ENCODE measurements at places on chromosomes 5 and 9.
A peak's percentile ranks its signal among the peaks of the same experiment; 100 is the strongest.

- DNase-seq: peak; percentile 53
These were observed 485.6 kb downstream of the ZSWIM6 start for GRCh38 chr5:61817472-61818326.

- no peak for DNase-seq
These were observed 95.0 kb downstream of the KIAA1958 start for GRCh38 chr9:112581469-112582176.

DNA sequence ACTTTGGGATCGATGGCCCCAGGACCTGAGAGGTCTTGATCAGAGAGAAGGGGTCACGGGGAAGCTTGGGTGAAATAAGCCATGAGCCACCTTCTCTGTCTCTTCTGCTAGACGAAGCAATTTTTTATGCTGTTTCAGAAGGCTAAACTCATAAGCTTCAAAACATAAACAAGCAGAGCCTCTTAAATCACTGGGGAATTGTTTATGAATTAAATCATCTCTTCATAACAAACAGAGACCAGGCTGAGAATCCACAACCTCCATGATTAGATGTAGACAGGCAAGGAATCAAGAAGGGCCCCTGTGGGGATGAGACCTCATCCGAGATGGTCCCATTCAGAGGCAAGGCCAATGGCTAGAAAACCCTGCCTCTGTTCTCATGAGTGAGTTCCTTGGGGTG is 21.7 kb upstream of the TCOF1 start:
- no peak for DNase-seq

DNA sequence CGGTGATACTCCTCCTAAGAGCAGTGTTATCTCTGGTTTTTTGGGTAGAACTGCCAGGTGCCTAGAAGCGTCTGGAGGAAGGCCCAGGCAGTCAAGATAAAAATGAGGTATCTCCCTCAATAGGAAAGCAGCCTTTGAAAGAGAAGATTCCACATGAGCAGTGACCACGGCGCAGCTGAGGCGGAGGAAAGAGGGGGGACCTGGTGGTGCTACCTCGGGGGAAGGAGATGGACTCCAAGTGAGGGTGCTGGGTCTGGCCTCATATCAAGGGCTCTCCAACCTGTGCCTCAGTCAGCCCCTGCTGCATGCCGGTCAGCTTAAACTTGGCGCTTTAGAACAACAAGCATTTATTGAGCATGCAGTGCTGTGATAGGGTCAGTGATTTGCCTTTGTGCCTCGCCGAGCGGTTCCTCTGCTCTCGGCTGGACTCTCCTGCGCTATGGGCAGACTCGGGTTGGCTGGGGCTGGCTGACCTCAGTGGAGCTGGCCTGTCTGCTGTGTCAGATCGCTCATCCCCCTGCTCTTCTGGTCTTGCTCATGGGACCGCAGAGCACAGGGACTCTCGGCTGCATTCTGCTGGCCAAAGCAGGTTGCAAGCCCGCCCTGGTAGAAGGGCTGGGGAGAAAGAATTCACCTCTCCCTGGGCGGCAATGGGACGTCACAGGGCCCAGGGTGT is 121.1 kb upstream of the IRX4 start:
- no peak for DNase-seq

DNA sequence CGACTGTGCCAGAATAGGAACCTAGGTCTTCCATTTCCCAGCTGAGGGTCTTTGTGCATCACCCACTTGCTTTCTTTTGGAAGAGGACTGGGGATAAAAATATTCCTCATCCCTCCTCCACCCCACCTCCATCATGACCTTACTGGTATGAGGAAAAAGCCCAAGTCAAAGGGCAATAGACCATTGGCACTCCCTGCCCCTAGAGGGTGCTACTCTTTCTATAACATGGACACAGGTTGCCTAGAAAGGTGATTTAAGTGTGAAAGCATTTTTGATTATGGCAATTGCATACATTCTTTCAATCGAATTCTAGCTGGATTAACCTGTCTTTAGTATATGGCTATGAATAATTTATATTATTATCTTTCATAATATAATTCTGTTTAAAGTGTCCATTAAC is 22.8 kb upstream of the ZNF618 start:
- DNase-seq: peak; percentile 46

DNA sequence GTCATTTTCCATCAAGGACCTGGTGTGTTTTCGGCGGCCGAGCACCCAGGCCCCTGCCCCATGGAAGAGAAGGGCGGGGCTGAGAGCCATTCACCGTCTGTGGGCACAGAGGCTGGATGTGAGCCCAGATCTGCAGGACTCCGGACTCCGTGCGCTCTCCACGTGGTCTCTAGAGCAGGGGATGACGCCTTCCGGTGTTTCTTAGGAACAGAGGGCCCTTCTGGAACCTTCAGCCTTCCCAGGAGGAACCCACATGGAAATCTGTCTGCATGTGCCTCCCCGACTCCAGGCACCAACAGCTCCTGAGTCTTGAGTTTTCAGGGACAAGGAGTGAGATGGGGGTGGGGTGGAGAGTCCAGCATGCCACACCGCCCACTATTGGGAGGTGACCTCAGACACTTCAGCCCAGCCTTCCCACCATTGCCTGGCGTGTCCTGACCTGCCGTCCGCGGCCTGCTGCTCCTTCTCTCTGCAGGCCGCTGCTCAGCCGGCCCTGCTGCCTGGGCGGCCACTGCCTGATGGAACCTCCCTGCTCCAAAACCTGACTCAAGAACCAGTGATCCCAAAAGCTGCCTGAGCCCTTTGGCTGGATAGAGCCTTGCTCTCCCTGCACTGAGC is 2.4 kb upstream of the RXRA start:
- peak; percentile 92 for DNase-seq

DNA sequence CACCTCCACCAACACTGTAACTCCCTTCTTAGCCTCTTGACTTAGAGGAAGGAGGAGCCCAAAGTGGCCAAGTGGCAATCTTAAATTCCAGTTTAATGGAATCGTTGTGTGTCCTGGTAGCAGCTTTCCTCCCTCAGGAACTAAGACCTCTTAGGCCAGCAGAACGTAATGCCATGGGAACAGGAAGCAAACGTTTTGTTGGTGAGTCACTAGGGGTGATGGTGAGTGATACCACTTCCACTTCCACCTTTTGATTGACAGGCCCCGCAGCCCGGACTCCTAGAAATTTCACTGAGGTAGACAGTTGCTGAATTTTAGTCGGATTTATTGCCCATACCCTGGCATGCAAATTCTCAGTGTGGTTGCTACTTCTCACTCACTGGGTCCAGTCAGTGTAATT is 94.2 kb upstream of the FBN2 start:
- peak; percentile 51 for DNase-seq

GRCh38 chr5:13188371-13188770 is 756.1 kb downstream of the DNAH5 start:
- DNase-seq: peak; percentile 54

- DNase-seq: no peak
These were observed 47.0 kb upstream of the EGFLAM start for GRCh38 chr5:38211354-38211710.

- no peak for DNase-seq
These were observed 277.7 kb downstream of the MSX2 start for GRCh38 chr5:175001876-175002645.

DNA sequence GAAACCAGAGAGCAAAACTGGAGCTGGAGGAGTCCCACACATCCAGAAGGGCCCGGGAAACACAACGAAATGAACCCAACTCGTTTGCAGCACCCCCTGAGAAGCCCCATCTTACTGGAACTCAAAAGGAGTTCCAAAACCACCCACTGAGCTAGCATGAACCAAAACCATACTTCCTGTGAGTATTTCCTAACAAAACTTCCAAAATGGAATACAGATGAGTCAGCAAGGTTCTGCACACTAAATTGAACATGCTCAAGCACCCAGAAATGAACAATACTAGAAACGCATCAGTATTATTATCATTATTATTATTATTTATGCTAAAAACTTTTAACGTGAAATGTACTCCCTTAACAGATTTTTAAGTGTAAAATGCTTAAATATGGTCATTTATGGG is 8.0 kb upstream of the SPOCK1 start:
- peak; percentile 23 for DNase-seq

GRCh38 chr5:20088361-20088760 is 100.4 kb upstream of the CDH18 start:
- DNase-seq: no peak

- no peak for DNase-seq
These were observed 1.1 kb upstream of the CNTFR start for GRCh38 chr9:34590381-34591247.

DNA sequence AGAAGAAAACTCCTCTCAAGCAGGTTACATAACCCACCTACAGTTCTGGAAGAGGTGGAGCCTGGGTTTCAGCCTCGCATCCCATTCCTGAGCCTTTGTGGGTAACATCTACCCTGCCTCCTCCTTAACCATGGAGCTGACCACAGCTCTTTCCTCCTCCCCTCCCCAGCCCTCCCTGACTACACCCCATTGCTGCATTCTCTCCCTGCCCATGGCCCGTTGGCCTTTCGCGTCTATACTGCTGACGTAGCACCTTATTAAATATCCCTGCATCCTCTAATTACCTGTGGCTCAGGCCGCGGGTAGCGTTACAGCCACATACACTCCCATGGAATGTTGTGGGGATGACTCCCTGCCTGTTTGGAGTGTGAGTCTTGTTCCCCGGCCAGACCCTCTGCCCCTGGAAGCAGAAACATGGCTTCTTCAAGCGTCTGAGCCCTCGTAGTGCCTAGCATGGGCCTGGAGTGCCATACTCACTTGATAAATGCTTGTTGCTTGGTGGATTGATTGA is 72.8 kb downstream of the WWC1 start:
- peak; percentile 58 for DNase-seq

GRCh38 chr5:65030056-65030455 is 261.3 kb downstream of the CWC27 start:
- DNase-seq: no peak

- DNase-seq: no peak
These were observed 12.4 kb downstream of the TTC39B start for GRCh38 chr9:15294604-15295003.

DNA sequence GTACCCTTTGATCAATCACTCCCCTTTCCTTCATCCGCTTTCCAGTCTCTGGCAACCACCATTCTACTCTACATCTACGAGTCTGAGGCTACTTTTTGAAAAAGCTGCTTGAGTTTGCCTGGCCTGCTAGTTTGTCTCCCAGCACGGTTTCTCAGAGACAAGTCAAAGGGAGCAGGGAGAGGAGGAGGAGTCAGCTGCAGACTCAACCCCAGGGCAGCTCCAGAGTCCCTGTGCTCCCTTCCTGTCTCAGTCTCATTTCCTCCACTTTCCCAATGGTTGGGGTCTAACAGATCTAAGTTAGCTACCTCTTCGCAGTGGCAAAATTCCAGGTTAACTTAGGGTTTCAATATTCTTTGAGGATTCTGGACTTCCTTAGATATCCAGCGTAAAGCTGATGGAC is 80.0 kb upstream of the PCA3 start:
- no peak for DNase-seq

DNA sequence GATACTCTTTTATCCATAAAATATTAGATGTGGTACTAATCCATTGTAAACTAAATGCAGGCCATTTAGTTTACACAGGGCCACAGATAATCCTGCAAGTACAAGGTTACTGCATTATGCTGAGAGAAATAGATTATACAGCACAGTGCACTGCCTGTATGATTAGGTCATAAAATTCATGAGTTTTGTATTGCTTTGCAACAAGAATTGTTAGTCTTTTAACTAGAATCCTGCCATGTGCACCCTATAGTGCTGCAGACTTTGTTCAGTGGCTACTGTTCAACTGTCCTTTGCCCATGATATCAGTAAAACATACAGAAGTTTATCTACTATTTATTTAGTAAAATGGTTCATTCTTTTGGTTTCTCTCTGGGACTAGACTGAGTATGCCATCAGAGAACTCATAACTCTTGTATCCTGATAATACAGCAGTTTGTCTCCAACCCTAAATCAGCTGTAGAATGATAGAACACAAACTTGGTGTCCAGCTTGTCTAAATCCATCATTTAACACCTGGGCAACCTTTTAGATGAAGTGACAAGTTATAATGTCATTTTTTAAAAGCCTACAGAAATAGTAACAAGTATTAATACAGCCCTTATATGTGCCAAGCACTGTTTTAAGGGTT is 291.2 kb downstream of the TMEM167A start:
- no peak for DNase-seq

DNA sequence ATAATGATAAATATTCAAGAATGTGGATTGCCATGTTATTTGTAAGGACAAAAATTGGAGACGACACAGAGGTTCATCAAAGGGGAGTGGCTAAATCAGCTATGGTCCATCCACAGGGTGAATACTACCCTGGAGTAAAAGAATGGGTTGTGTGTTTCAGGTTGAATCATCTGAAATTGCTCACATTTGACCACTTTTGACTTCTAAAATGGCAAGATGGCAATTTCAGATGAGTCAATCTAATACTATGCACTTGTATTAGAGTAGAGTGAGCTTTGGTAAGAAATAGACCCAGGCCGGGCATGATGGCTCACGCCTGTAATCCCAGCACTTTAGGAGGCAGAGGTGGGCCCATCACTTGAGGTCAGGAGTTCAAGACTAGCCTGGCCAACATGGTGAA is 131.8 kb downstream of the GAPVD1 start:
- no peak for DNase-seq

GRCh38 chr5:87210743-87211142 is 56.9 kb upstream of the RASA1 start:
- DNase-seq: no peak

- no peak for DNase-seq
These were observed 32.6 kb downstream of the CNTFR start for GRCh38 chr9:34556949-34557348.

DNA sequence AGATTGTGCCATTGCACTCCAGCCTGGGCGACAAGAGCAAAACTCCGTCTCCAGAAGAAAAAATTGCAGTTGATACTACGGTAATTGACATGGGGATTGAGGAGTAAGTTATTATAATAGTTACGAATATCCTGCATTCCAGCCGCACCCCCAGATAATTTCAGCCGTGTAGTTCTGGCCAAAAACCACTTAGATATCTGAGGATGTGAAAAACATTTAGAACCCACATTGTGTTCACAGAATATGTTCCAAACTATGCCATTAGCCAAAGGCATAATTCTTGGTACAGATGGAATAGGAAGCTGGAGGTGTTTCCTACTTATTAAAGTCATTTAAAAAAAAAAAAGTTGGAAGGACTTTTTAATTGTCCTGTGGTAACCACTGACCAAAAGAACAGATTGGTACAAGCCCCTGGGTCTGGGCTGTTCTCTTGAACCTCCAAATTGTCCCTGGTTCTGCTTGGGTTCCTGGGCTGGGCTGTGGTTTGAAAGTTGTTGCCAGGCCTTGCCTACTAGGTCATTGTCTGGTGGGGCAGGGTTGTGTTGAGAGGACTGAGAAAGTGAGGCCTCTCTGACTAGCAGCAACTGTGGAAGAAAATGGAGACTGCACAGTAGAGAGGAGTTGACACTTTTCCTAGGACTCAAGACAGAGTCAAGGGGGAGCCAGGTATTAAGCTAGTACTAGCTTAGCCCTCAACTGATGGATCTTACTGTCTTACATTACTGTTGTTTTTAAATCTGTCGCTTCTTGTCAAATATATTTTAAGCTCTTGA is 198.8 kb downstream of the NR3C1 start:
- no peak for DNase-seq

DNA sequence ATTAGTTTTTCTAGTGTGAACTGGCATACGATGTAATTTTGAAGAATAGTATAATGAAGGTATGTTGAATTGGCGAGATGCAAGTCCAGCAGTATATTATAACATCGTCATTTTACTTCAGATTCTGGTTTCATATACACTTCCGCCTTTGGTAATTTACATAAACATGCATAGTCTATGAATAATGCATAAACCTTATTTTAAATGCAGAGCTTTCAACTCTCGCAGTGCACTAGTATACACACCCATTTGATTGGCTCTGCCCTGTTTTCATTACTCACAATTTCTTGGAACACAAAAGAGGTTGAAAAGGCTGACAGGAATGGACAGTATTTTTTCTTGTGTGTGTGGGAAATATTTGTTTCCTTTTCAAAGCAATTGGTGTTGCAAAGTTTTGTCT is 128.9 kb upstream of the CCNH start:
- DNase-seq: no peak
